ENCODE measurements at places on chromosomes 7 and 10. TPM values are rescaled to one million over a fixed set of nuclear protein-coding genes. Genes with fewer than 3 reads are reported as not detected.
A peak's percentile ranks its signal among the peaks of the same experiment; 100 is the strongest.

DNA sequence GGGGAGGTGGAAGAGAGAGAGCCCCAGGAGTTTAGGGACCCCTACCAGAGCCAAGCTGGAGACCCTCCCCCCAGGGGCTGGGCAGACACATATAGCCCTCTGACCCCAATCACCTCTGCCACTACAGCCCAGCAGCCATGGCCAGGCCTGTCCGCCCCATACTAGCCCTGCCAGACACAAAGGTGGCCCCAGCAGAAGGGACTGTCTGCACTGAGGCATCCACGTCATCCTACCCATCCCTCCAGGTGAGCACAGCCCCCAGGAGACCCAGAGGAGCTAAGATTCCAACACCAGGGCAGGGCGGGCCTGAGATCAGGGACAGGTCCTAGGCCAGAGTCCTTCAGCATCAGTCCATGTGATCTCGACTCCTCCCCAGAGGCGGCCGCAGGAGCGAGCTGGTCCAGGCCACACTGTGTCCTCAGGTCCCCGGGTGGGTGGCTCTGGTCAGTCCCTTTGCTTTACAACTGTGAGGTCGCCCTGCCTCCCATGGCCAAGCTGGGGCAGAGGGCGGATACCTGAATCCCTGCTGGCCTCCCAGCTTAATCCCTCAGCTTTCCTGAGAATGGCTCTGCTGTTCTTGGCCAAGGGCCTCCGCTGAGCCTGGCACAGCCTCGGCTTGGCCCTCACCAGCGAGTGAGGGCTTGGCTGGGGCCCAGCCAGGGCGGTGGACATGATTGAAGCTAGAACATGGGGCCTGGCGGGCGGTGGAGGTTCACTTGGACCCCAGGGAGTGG lies 14.3 kb upstream of the ELN start:
- no peaks in the 10 kb centered on the region for H3K27me3 ChIP-seq
- no peak for DNase-seq
- H3K36me3 ChIP-seq = no peaks in the 10 kb centered on the region
- H3K4me3 ChIP-seq = no peak overlapping the region

The GNAT3 gene
- not detected for total RNA-seq

DNA sequence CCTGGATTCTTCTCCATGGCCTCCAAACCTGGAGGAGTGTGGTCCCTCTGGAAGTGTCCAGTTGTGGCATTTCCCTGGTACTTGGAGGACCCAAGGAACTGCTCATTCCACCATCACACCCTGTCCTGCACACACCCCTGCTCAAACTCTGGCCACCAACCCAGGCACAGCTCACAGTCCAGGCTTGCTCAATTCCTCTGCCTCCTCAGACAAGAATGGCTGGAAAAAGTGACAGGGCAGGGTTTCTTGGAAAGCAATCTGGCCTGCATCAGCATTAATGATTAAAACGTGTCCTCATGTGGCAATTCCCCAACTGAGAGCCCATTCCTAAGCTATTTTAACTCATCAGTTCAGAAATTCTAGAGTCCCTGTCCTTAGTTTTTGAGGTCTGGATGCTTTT lies 17.2 kb upstream of the TPST1 start:
- H3K4me3 ChIP-seq = no peak overlapping the region
- no peaks in the 10 kb centered on the region for H3K4me1 ChIP-seq
- no peaks in the 10 kb centered on the region for H3K27me3 ChIP-seq
- no peak overlapping the region for H3K27ac ChIP-seq

GRCh38 chr7:80348223-80348622 lies 163.6 kb downstream of the GNAT3 start:
- no peaks in the 10 kb centered on the region for H3K27me3 ChIP-seq
- no peak overlapping the region for H3K27ac ChIP-seq
- DNase-seq = no peak
- no peaks in the 10 kb centered on the region for H3K4me1 ChIP-seq

DNA sequence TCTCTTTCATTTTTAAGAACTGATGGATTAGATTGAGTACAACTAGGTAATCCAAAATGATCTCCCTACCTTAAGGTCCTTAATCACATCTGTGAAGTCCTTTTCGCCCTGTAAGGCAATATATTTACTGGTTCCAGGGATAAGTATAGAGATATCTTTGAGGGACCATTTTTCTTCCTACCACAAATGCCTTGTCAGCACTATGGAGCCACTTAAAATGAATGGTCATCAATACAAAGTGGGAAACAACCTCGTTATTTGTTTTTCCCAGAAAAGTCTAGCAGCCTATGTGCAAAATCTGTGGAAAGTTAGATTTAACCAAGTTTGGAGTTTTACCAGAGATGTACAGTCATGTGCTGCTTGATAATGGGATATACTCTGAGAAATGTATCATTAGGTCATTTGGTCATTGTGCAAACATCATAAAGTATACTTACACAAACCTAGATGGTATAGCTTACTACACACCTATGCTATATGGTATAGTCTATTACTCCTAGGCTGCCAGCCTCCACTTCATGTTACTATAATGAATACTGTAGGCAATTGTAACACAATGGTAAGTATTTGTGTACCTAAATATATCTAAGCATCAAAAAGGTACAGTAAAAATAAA lies 366.2 kb upstream of the TMEM229A start:
- no peaks in the 10 kb centered on the region for H3K36me3 ChIP-seq
- no peak overlapping the region for H3K4me3 ChIP-seq
- no peak for DNase-seq
- no peaks in the 10 kb centered on the region for H3K27me3 ChIP-seq

The CCZ1B gene
- total RNA-seq = 50.2 TPM

- no peaks in the 10 kb centered on the region for H3K4me1 ChIP-seq
- no peaks in the 10 kb centered on the region for H3K27me3 ChIP-seq
- no peak overlapping the region for H3K4me3 ChIP-seq
- H3K36me3 ChIP-seq = no peaks in the 10 kb centered on the region
- no peak overlapping the region for H3K27ac ChIP-seq
These were observed 12.0 kb upstream of the TMEM213 start for GRCh38 chr7:138785587-138786437.

The ITGA8 gene
- 40.3 TPM for total RNA-seq

The FRAT1 gene
- total RNA-seq = 8.9 TPM

- H3K4me1 ChIP-seq = peaks cover 21% of the 10 kb centered on the region
- H3K27me3 ChIP-seq = no peaks in the 10 kb centered on the region
- peak overlapping the region; percentile 51 for H3K4me3 ChIP-seq
- H3K27ac ChIP-seq = peak overlapping the region; percentile 81
- no peaks in the 10 kb centered on the region for H3K36me3 ChIP-seq
- DNase-seq = peak; percentile 65
These were observed 38.0 kb upstream of the TARP start for GRCh38 chr7:38311329-38311937.

The FXYD4 gene
- 2.7 TPM for total RNA-seq

DNA sequence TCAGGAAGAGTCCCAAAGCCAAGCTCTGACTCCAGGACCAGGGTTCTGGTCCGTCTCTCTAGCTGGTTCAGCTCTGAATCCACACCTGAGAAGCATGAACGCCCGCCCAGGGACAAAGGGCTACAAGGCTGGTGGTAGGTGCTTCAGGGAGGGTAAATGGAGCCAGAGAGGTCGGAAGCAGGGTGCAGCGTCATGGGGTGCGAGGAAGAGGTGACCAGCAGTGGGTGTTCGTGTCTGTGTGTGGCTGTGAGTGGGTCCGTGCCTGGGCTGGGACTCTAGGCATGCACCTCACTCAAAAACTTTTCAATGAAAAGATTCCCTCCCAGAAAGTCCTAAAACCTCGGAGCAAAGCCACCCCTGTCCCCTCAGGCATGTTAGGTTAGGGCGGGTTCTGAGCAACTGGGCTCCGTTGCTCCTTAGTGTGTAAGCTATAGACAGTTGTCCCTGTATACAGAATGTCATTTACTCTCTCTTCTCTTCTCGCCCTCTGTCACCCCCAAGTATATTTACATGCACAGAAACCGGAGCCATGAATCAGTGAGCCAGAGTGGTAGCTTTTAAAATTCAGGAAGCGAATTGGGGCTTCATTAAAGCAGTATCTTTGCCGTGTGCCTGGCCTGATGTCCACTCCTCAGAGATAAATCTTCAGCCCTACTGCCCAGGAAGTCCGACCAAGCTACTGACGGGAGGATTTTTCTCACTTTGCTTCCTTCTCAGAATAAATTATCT lies 12.3 kb upstream of the GATA3 start:
- DNase-seq = no peak
- peaks cover 67% of the 10 kb centered on the region for H3K27me3 ChIP-seq
- H3K4me3 ChIP-seq = no peak overlapping the region
- H3K36me3 ChIP-seq = no peaks in the 10 kb centered on the region
- H3K4me1 ChIP-seq = peaks cover 26% of the 10 kb centered on the region

GRCh38 chr10:109845308-109845707 lies 78.0 kb downstream of the XPNPEP1 start:
- no peak overlapping the region for H3K27ac ChIP-seq
- no peak for DNase-seq
- no peaks in the 10 kb centered on the region for H3K36me3 ChIP-seq
- no peaks in the 10 kb centered on the region for H3K27me3 ChIP-seq
- no peaks in the 10 kb centered on the region for H3K4me1 ChIP-seq

DNA sequence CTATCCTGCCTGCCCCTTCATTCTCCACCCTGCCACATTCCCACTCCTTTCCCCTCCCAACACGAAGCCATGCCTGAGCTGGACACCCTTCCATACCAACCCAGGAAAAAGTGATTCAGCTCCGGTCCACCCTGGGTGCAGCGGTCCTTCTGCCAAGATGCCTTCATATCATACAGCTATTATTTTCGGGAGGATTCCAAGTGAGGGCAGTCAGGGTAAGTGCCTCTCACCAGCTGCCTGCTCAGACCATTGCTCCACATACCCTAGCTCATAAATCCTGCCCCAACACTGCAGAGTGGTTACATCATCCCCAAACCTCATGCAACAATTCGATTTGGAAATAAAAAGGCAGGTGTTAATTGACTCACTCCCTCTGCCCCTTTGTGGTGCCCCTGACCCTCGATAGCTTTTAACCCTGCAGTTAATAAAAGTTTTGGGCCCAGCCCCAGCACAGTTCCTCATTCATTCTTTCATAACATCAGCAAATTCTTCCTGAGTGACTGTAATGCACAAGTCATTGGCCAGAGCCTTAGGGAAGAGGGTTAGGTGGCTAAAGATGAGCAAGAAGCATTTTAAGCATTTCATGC lies 42.6 kb downstream of the ZNF503 start:
- no peak overlapping the region for H3K27ac ChIP-seq
- no peaks in the 10 kb centered on the region for H3K27me3 ChIP-seq
- no peak overlapping the region for H3K4me3 ChIP-seq
- H3K36me3 ChIP-seq = no peaks in the 10 kb centered on the region

- no peak overlapping the region for H3K4me3 ChIP-seq
- no peaks in the 10 kb centered on the region for H3K27me3 ChIP-seq
- no peak overlapping the region for H3K27ac ChIP-seq
These were observed 114.5 kb downstream of the NKX6-2 start for GRCh38 chr10:132671228-132672154.

DNA sequence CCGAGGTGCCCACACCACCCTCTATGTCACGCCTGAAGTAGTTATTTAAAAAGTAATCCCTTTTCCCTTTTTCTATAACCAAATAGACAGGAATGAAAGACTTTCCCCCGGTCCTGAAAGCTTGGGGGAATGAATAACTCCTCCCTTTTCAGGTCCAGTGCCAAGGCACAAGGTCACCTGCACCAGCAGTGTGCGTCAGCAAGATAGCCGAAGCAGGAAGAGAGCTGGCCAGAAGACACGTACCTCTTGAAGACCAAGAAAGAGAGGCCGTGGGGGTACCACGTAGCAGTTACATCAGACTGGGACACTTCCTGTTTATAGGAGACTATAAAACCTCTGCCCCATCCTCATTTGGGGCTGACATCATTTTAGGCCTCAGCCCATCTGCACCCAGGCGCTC lies 10.7 kb upstream of the AKR1B1 start:
- no peaks in the 10 kb centered on the region for H3K4me1 ChIP-seq
- no peak overlapping the region for H3K4me3 ChIP-seq
- H3K27ac ChIP-seq = no peak overlapping the region
- no peaks in the 10 kb centered on the region for H3K36me3 ChIP-seq

DNA sequence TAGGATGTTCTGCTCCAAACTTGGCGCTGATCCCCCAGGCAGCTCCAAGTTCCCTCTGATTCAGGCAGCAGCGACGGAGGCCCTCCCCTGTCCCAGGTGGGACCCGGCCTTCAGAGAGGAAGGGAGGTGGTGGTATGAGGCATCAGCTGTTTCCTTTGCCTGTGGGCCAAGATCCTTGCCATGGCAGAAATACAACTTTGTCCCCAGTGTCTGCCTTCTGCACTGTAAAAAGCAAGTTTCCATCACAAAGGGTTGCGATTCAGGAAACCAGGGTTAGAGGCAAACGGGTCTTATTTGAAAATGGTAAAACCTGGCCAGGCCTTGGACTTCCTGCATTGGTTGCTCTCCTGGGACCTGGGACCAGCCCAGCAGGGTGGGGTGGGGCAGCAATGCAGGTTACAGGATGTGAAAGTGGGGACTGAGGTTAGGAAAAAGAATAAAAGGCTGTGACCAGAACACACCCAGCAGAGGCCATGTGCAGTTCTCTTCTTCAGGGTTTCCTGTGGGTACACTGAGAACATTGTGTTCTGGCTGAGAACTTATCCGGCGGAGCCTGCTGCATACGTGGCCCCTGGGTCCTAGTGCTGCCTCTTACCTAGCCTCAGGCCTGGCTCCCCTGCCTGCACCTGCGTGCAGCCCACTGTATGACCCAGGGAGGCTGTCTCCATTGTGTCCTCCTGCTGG lies 25.1 kb upstream of the DDIT4 start:
- H3K36me3 ChIP-seq = no peaks in the 10 kb centered on the region
- H3K27me3 ChIP-seq = no peaks in the 10 kb centered on the region
- peak overlapping the region; percentile 88 for H3K27ac ChIP-seq
- DNase-seq = peak; percentile 74

GRCh38 chr7:94509264-94509886 lies at the start of gene CASD1:
Gene CASD1 (plus strand): TSS chr7:94509809. CDS start chr7:94510085, 276 bp downstream.
- no peaks in the 10 kb centered on the region for H3K27me3 ChIP-seq
- peaks cover 16% of the 10 kb centered on the region for H3K4me1 ChIP-seq
- no peaks in the 10 kb centered on the region for H3K36me3 ChIP-seq
- H3K27ac ChIP-seq = peak within 1 kb of the TSS; percentile 89

Measured in upper lobe of left lung (tissue), 6 donors.